Forelimb muscle (tissue), 1 donor: ENCODE measurements at places on chromosomes 11 and 22. TPM values are rescaled to one million over a fixed set of nuclear protein-coding genes. Genes with fewer than 3 reads are reported as not detected.
A peak's percentile ranks its signal among the peaks of the same experiment; 100 is the strongest.

GRCh38 chr11:126011265-126011664 lies 51.4 kb downstream of the CDON start:
- no peak for DNase-seq

MB gene
- 403 TPM for polyA plus RNA-seq

DNA sequence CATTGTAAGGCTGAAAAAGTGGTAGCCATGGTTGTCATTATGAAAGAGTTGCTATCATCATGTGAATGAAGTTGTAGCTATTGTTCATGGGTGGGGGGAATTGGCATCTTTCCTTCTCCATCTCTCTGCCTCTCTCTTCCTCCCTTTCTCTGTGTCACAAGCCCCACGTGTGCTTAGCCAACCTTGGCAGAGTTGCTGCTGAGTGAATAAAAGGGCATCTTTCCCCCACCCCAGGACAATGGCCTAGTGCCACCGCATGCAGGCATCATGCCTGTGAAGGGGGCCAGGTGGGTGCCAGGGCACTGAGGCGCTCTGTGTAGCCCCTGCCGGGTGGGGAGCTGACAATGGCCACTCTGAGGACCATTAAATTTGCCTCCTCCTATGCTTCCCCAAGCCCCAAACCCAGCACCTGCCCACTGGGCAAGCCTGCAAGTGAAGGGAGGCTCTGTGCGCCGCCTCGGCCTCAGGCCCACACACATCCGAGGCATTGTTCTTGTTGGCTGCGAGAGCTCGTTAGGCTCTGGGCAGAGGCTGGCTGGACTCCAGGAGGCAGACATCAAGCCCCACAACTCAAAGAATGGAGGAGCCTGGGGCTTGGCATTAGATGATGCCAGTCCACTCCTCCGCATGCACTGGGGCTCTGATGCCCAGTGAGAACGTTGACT lies 103.9 kb downstream of the SEZ6L start:
- no peak for DNase-seq

- DNase-seq: no peak
Observed at GRCh38 chr22:35116817-35117216, 50.9 kb downstream of the ISX start.

STIP1 gene
- 137 TPM for polyA plus RNA-seq

DNA sequence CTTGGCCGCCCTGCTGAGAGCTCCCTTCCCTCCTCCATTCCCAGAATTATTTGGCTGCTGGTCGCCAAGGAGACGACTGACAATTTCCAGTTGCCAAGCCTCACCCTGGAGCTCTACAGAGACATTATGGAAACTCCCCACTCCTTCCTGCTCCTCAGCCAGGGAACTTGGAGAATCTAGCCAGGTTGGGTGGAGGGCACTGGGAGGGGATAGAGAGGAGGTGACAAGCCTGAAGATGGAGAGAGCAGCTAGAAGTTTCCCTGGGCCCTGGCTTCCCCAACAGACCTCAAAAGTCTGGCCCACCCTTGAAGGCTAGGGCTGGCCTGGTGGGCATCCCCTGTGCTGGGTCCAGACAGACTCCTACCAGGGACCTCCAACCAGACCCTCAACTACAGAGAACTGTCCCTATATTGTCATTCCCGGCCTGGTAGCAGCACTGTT lies 6.7 kb upstream of the VSIG10L2 start:
- peak; percentile 56 for DNase-seq

CDC42EP2 gene
- 32.5 TPM for polyA plus RNA-seq

- DNase-seq: no peak
Observed at GRCh38 chr11:129440028-129440713, 64.5 kb downstream of the BARX2 start.

ME3 gene
- polyA plus RNA-seq: 10.8 TPM

DNA sequence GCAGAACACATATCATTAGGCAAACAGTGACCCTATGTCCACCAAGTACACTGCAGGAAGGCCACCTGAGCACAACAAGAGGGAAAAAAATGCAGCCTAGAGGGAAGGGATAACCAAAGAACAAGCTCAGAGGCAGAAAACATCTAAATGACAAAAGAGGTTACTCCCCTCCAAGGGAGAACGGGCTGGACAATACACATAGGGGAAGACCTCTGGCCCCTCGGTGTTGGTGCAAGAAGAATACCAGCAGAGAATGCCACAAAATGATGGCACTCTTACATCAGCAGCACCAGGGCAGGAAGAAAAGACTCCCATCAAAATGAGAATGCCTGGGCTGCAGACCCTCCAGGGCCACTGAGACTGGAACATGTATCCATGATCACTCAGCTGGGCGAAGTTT lies 66.6 kb upstream of the OPCML start:
- DNase-seq: no peak

KCNJ1 gene
- polyA plus RNA-seq: 0.30 TPM

DNA sequence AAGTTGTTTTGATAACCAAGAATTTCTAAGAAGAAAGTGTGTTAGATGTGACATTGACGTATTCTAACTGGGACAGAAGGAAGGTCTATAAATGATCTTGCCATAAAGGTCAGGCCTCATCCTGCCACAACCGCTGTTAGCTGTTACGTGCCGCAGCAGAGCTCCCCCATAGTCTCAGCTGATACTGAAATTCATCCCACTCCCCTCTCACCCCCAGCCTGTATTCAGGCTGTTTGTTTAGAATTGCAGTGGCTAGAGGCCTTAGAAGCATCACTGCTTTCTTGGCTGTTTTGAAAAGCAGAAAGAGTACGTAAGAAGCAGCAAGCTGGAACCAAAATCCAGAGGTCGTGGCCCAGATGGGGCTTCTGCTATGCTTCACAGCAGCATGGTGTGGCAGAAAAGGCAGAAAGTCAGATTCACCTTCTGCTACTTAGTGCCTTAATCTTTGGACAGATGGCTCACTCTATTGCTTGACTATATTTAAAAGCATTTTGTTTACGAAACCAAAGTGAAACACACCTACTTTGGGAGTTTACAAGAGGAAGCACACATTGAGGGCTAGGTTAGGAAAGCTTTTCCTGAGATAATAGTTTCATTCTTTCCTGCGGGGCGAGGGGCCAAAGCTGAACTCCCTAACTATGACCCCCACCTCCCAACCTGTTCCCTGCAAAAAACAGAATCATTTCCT lies 950 bp upstream of the LAYN start:
- no peak for DNase-seq

DNA sequence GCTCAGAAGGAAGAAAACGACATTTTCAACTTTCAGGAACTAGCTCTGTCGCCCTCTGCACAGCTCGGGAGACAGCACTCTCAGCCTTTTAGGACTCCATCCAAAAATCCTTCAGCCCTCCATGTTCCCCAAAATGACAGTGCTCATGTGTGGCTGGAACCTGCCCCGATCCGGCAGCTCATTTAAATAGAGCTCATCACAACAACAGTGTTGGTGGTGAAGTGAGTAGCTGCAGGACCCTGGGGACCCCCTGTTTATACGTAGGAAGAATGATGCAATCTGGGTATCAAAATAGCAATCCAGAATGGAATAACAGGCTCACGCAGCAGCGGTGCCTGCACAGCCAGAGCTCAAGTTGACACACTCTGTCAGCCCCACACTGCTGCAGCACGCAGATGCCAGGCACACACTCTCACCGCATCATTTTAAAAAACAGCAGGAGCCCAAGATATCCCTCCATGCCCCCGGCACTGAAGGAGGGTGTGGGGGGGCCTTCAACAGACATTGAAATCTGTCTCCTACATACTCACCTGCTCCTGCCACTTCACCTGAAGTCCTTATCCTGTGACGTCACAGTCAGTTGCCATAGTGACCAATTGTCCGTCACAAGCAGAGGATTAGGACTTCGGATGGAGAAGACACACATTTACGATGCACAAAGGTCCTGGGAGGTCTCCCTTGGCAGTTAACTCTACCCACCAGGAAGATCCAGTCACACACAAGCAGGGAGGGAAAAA lies 24.0 kb downstream of the TRIM66 start:
- DNase-seq: no peak

DNA sequence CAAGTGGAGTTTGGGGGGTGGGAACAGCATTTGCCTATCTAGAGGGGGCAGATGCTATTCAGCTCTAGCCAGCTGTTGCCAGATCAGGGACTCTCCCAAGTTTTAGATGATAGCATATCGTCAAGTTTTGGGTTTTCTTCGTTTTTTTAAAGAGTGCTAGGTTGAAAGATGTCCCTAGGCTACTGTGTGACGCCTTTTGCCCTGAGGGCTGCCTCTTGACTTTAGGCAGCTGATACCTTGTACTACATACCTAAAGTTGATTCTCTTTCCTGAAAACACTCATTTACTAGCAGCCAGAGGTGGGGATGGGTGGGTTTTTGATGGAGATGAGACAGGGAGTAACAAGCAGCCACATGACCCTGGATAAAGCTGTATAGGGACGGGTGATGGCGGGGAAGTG lies 87.1 kb downstream of the ABTB2 start:
- no peak for DNase-seq

SULT4A1 gene
- 2.5 TPM for polyA plus RNA-seq

GAS2 gene
- 10.9 TPM for polyA plus RNA-seq
